Esophagus mucosa (tissue), 1 donor: ENCODE measurements at places on chromosomes 4 and X. TPM values are rescaled to one million over a fixed set of nuclear protein-coding genes. Genes with fewer than 3 reads are reported as not detected.

SPANXA2 gene
- not detected for total RNA-seq

CCDC160 gene
- total RNA-seq, result 0.20 TPM

YIPF6 gene
- total RNA-seq, result 24.0 TPM

OSTC gene
- total RNA-seq, result 60.2 TPM

TMA16 gene
- 24.7 TPM for total RNA-seq

JCHAIN gene
- total RNA-seq, result 21.1 TPM

FREM3 gene
- not detected for total RNA-seq

CENPVL1 gene
- not detected for total RNA-seq

NHSL2 gene
- total RNA-seq, result 1.2 TPM

RS1 gene
- total RNA-seq, result not detected
